ENCODE measurements at places on chromosomes 7 and 10.
A peak's percentile ranks its signal among the peaks of the same experiment; 100 is the strongest.

DNA sequence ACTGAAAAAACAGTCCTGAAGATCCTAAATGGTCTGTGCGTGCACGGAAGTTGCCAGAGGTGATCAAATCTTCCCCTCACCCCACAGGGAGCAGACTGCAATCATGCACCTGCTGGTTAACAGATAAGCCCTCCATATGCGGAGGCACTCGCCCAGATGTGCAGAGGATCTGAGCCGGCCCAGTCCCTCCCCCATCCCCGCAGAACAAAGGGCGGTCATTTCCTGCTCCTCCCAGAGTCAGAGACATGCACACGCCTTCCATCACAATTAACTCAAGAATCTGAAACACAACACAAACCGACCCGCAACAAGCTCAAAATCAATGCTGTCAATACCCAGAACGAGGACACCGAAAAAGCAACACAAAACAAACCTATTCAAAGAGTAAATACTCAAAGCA lies 24.2 kb downstream of the CRTAC1 start:
- DNase-seq = no peak

DNA sequence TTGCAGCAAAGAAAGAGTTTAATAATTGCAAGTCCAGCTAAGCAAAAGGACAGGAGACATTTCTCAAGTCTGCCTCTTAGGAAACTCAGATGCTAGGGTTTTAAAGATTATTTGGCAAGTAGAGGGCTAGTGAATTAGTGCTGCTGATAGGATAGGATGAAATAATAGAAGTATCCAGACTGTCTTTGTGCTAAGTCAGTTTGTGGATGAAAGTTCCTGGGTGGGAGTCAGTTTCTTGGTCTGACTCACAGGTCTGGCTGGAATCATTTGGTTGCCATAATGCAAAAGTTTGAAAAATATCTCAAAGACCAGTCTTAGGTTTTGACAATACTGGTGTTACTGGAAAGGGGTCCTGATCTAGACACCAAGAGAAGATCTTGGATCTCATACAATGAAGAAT lies 42.6 kb upstream of the INHBA start:
- DNase-seq = no peak

DNA sequence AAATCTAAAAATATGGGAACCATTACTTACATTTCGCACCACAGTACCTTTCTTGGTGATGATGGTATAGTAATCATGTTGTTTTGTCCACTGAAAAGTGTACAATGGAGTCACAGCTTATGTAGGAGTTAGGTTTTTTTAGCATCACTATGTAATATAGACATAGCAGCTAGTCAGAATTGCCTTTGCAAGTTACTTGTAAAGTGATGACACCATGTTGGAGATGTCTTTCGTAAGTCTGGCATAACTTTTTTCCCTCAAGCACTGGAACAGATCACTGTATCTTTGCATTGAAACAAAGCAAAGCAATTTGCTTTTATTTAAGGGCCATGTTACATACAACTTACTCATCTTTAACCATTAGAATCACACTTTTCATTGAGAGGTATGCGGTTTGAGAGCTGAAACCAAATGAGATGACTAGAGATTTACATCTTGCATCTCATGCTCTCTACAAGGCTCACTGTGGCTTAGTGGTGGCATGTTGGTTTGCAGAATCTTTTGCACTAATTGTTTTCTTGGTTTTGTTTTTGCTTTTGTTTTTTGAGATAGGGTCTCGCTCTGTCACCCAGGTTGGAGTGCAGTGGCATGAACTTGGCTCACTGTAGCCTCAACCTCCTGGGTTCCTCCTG lies 18.3 kb downstream of the UBN2 start:
- no peak for DNase-seq

- no peak for DNase-seq
These were observed 147.2 kb upstream of the PFKP start for GRCh38 chr10:2920168-2920567.

- DNase-seq = no peak
These were observed 59.8 kb downstream of the SEPTIN7 start for GRCh38 chr7:35860664-35861063.

GRCh38 chr7:152307902-152308301 lies 127.9 kb downstream of the KMT2C start:
- no peak for DNase-seq

- DNase-seq = peak; percentile 25
These were observed 129.8 kb upstream of the PPP1R3A start for GRCh38 chr7:114048386-114049235.

GRCh38 chr10:88261152-88261551 lies 322.0 kb downstream of the RNLS start:
- no peak for DNase-seq

GRCh38 chr7:30553546-30553945 lies 41.1 kb upstream of the GARS1 start:
- DNase-seq = no peak

- no peak for DNase-seq
These were observed 11.0 kb downstream of the MAPK8 start for GRCh38 chr10:48317321-48317990.

DNA sequence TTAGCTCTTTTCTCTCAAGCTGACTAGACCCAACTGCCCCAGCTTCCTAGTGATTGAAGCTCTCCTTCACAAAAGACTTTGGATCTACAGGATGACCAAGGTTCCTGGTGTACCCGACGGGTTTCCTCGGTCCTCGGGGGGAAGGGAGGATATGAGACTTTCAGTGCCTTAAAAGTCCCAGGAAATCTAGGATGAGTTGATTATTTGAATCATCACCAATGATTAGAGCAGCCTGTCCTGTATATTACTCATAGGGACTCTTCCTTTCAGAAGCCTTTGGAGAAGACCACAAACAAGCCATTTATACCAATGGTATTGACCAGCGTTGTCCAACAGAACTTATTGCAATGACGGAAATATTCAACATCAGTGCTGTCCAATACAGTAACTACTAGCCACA lies 6.1 kb upstream of the ACTA2 start:
- DNase-seq = no peak

GRCh38 chr7:120272701-120273475 lies at the start of gene KCND2:
Gene KCND2, plus strand, starts transcription at chr7:120273175.
- no peak for DNase-seq

GRCh38 chr10:119360181-119360921 lies 153.0 kb downstream of the GRK5 start:
- no peak for DNase-seq

- DNase-seq = no peak
These were observed 51.0 kb upstream of the OSBPL3 start for GRCh38 chr7:25031007-25031406.

DNA sequence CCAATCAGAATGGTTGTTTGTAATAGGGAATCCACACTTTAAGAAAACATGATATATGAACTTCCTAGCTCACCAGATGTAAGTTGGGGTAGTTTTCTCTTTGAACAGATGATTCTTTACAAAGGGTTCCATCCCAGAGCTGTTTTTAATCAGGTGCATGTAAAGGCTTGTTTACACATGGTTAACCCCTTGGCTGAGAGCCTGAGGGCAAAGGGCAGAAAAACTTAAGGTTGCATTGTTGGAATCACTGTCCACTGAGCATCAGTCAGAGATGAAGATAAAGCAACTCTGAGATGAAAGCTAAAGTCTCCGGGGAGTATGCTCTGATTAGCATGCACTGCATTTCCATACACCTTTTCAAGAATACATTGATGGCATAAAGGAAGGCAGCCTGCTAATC lies 518.2 kb downstream of the SORCS3 start:
- DNase-seq = no peak

GRCh38 chr7:39855325-39855674 lies 94.8 kb upstream of the CDK13 start:
- no peak for DNase-seq

GRCh38 chr7:46607176-46607575 lies 686.1 kb upstream of the IGFBP3 start:
- DNase-seq = no peak

DNA sequence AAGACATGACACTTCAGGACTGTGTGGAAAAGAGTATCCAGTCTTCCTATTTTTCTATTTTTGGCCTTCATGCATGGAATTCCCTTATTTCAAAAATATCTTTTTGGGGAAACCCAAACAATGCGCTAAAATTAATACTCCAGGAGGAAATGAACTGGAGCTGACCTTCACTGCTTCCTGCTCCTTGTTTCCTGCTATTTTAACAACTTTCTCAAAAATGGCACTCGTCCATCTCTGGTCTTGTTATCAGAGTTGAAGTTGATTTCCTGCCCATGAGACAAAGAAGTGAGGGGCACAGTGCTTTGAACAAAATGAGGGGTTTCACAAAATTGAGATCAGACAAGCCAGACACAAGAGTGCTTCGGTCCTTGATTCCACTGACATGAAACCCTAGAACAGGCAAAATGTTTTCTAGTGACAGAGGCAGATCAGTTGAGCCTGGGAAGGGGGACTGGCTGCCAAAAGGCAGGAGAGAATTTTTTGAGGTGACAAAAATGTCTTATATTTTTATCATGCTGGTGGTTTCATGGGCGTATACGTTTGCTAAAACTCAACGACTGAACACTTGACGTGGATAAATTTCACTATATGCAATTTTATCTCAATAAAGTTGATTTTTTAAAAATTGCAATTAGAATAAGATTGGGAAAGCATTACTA lies 193.2 kb downstream of the CREB5 start:
- DNase-seq = no peak

- DNase-seq = no peak
These were observed 14.5 kb downstream of the CAPZA2 start for GRCh38 chr7:116876664-116877442.
